ENCODE measurements at places on chromosomes 3 and 15.

DNA sequence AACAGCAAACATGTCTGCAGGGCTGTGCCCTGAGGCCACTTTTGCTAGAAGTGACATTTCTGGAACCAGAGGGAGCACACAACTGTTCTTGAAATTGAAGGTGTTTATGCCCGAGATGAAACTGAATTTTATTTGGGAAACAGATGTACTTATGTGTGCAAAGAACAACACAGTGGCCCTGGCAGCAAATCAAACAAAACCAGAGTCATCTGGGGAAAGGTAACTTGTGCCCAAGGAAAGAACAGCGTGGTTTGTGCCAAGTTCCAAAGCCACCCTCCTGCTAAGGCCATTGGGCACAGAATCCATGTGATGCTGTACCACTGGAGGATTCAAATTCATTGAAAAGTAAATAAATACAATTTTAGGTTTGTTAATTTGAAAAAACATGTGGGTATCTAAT lies 31.2 kb upstream of the RARRES1 start:
- DNase-seq = no peak

DNA sequence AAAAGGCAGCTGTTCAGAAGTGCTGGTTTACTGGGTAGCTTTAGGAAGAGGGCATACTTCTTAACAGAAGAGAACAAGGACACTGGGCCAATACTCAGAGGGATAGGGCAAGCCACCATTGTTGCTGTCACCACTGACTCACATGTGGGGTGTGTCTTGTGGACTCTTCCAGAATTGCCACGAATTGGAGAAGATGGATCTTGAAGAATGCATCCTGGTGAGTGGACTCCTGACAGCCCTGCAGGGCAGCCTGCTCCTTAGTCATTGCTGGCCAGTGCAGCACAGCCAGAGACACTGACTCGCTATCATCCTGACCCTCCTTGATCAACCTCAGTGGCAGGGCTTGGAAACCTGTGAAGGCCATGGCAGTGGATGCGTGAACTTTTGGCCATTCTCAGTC lies 62.3 kb downstream of the UBP1 start:
- DNase-seq = no peak

GRCh38 chr15:49079340-49080039 lies 33.2 kb upstream of the SECISBP2L start:
- DNase-seq = no peak

DNA sequence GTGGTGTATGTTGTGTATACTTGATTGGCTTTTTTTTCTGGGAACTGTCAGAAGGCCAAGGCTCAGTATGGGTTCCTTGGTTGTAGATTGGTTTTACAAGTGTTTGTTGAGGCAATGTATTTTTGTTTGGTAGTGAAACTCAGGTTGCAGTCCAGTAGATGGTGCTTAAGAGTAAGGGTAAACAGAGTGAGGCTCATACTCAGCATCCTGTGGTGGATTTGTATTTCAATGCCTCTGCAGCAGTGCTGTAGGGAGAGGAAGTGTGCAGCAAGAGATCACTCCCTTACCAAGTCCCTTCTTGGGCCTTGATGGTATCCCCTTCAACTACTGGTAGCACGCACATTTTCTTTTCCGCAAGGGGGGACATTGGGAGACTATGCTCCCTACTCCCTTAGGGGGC lies 428.5 kb upstream of the CNTN3 start:
- no peak for DNase-seq

- DNase-seq = no peak
These were observed 52.7 kb downstream of the SETD5 start for GRCh38 chr3:9450126-9450525.

- no peak for DNase-seq
These were observed 115.8 kb upstream of the TOPAZ1 start for GRCh38 chr3:44125882-44126281.

DNA sequence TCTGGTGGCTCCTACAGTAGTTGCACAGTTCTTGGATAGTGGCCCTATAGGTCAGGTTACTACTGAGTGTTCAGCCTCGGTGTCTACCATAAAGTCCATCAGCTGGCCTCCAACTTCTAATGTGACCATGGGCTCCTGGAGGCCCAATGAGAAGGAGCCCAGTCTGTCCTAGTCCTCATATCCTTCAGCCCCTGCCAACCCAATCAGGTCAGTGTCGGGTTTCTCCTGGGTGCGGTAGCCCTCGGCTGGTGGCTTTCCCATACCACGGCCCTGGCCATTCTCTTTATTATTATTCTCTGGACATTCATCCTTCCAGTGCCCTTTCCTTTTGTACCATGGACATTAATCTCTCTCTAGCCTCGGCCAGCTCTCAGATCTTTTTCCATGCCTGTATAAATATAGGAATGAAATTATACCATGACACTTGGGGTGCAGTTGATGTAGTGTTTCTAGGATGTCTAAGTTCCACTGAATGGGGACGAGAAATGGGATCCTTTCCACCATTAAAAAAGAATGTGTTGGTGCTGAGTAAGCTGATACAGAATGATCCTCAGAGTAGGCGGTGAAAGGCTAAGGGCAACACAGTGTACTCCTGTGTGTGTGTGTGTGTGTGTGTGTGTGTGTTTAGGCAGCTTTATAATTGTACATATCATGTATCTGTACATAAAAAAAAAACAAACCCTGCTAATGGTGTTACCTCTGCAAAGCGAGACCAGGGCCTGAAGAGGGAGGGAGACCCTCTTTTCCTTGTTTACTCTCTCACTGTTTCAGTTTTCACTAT lies 19.3 kb upstream of the NOX5 start:
- no peak for DNase-seq

GRCh38 chr15:78906316-78906620 lies 33.6 kb downstream of the MORF4L1 start:
- DNase-seq = no peak

DNA sequence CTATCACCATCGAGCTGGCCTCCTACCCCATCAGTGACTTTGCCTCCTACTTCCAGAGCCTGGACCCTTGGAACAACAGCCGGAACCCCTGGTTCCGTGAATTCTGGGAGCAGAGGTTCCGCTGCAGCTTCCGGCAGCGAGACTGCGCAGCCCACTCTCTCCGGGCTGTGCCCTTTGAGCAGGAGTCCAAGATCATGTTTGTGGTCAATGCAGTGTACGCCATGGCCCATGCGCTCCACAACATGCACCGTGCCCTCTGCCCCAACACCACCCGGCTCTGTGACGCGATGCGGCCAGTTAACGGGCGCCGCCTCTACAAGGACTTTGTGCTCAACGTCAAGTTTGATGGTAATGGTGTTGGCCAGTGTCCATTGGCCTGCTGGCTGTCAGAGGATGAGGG lies 6.1 kb downstream of the GRM2 start:
- DNase-seq = no peak

DNA sequence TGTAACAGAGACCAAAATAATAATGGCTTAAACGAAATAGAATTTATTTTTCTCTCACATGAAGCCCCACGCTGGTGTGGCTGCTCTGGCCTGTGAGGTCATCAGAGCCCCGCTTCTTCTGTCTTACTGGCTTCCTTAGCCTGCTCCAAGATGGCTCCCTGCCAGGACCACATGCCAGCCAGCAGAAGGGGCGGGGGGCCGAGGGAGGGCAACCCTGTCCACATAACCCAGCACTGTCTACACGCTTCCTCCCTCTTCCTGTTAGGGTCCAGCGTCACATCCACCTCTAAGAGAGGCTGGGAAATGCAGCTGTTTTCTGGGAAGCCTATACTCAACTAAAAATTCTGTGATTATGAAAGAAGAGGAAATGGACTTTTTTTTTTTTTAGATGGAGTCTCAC lies 107.9 kb upstream of the DLG1 start:
- DNase-seq = no peak

GRCh38 chr15:75352186-75353080 lies 5.6 kb downstream of the NEIL1 start:
- DNase-seq = no peak

DNA sequence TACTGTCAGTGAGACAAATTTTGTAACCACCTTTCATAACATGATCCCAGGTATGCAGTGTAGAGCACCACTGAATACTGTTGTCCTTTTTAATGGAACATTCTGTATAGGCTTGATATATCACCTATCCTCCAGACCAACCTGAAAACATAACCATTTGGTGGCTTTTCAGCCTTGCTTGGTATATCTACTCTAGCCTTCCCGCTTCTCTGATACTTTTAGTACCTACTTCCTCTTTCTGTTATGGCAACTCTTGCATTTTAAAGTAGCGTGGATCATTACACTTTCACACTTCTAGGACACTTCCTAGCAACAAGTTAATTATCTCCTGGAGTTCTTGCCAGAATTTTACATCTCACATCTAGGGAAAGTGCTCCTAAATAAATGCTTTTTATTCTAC lies 226.6 kb upstream of the ROBO1 start:
- no peak for DNase-seq

- DNase-seq = peak; percentile 56
These were observed 70.7 kb downstream of the SLC12A8 start for GRCh38 chr3:125141596-125142419.

DNA sequence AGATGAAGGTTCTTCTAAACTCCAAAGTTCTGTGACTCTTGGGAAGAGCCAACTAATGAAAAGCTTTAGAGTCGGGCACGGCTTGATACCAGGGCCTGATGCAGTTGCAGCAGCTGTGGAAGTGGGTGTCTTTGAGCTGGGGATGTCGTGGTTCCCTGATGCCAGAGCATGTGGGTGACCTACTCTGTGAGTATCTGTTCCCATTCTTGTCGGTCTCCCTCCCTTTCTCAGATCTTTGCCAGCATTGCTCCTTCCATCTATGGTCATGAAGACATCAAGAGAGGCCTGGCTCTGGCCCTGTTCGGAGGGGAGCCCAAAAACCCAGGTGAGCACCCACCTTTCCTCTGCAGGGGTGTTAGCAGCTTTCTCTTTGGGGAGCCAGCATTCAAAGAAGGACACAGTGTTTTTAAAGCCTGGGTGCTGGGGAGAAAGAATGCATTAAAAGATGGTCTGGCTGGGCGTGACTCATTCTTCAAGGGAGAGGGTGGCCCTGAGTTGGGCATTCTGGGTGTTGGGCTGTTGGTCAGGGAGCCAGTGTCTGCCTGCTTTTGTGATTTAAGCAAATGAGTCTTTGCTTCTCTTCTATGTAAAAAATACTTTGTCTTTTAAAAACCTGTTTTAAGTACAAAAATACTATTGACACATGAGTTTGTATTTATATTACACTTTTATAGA lies 13.2 kb upstream of the PODXL2 start:
- no peak for DNase-seq

- peak; percentile 38 for DNase-seq
These were observed at the start of gene FOXP1 for GRCh38 chr3:71583566-71584393. FOXP1 (minus strand) TSS chr3:71583728; CDS start chr3:71198381, 385,347 bp downstream.

DNA sequence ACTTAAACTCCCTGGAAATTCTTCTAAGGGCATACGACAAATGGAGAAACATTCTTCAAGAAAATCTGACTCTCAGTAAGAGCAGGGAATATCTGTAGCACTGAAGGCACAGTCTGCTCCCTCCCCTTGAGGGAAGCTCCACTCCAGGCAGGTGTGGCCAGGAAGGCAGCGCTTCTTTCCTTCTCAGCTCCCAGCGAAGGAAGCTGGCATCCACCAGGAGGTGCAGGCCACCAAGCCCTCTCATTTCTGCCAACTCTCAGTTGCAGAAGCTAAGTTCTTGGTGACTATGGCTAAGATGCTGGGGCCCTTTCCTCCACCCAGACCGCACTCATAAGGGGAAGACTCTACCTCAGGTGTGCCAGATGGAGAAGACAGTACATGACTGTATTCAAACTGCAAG lies 37.7 kb upstream of the SLC41A3 start:
- no peak for DNase-seq

- no peak for DNase-seq
These were observed 53.5 kb upstream of the SPATA12 start for GRCh38 chr3:57006949-57007419.

DNA sequence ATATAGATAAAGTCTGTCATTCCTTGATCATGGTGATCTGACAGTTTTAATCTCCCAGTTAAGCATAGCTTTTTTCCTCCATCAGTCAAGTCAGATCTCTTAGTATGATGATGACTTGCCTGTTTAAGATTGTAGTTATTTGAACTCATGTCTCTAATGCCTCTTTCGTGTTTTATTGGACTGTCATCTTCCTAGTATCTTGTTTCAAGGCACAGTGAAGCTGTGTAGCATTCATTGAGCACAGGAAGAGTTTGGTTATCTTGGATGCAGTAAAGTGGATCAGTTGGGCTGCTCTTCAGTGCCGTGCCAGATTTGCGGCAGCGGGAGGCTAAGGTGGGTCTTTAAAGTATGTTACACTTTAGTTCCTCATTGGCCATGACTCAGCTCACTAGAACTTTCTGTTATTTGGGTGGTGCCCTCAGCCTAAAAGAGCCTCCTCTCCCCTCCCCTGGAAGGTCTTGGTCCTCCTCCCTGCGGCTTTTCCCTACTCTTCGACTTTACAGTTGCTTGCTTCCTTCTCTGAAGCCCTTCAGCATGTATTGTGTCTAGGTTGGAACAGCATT lies 45.7 kb upstream of the SKOR1 start:
- no peak for DNase-seq

GRCh38 chr3:143771939-143772338 lies 76.3 kb downstream of the SLC9A9 start:
- DNase-seq = no peak

- DNase-seq = no peak
These were observed 68.1 kb downstream of the CHDH start for GRCh38 chr3:53778153-53778552.

DNA sequence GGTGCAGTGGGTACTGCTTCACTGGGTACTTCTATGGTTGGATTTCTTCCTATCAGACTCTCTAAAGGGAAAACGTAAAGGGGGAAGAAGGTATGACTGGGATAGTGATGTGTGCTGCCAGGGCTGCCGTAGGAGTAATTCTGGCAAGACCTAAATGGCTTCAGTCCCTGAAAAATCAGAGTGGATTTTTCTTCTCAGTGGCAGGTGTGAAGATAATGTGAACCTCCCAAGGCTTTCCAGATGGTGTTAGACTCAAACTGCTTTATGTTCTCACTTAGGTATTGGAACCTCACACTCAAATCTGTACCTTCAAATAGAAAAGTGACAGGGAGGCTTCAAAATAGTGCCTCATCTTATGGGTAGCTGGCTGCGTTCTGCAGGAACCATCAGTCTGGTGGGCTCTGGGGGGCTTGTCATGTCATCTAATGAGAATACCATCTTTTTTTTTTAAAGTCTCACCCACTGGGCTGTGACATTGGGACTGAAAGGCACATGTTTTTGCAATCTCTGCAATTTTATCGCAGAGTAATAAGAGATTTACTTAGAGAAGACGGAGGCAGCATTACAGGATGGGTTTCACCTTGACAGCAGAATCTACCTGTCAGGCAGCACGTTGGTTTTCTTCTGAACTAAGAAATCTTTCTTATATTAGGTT lies 28.5 kb downstream of the MINDY4B start:
- no peak for DNase-seq
